Bladder microvascular endothelial cell (primary cell): ENCODE measurements at places on chromosomes 2 and 18. TPM values are rescaled to one million over a fixed set of nuclear protein-coding genes. Genes with fewer than 3 reads are reported as not detected.

The HOXD8 gene
- 12.6 and 13.1 TPM in 2 replicates for total RNA-seq

The SCN9A gene
- total RNA-seq = 1.3 and 1.6 TPM in 2 replicates

The WNT6 gene
- total RNA-seq = not detected in 2 replicates

The STPG4 gene
- total RNA-seq = 0.16 and 0.31 TPM in 2 replicates

The CRIM1 gene
- total RNA-seq = 681 and 1,578 TPM in 2 replicates

The MREG gene
- total RNA-seq = 1.9 and 3.0 TPM in 2 replicates

The TIGD1 gene
- total RNA-seq = 0.97 and 2.4 TPM in 2 replicates

The ZAP70 gene
- under 0.01 and 0.16 TPM in 2 replicates for total RNA-seq

The CBLN2 gene
- not detected in 2 replicates for total RNA-seq

The ATP6V1C2 gene
- 0.19 and 0.32 TPM in 2 replicates for total RNA-seq

The TUBA3E gene
- total RNA-seq = not detected in 2 replicates

The MYO7B gene
- total RNA-seq = under 0.01 and 0.06 TPM in 2 replicates

The SERPINB10 gene
- not detected in 2 replicates for total RNA-seq

The RPL31 gene
- total RNA-seq = 851 and 1,038 TPM in 2 replicates

The RUFY4 gene
- total RNA-seq = not detected in 2 replicates

The SPRED2 gene
- 1.6 and 4.2 TPM in 2 replicates for total RNA-seq

The KHK gene
- 2.8 and 4.5 TPM in 2 replicates for total RNA-seq

The TLK1 gene
- total RNA-seq = 8.3 and 31.9 TPM in 2 replicates

The CSRNP3 gene
- under 0.01 and 0.82 TPM in 2 replicates for total RNA-seq

The YES1 gene
- 94.1 and 131 TPM in 2 replicates for total RNA-seq

The FSHR gene
- total RNA-seq = not detected in 2 replicates

The HJURP gene
- total RNA-seq = 11.0 and 17.2 TPM in 2 replicates

The ICOS gene
- total RNA-seq = not detected in 2 replicates

The PSD4 gene
- total RNA-seq = 0.38 and 0.49 TPM in 2 replicates

The ARL4C gene
- 4.5 and 10.4 TPM in 2 replicates for total RNA-seq
